ENCODE measurements at places on chromosomes 6 and 20.

DNA sequence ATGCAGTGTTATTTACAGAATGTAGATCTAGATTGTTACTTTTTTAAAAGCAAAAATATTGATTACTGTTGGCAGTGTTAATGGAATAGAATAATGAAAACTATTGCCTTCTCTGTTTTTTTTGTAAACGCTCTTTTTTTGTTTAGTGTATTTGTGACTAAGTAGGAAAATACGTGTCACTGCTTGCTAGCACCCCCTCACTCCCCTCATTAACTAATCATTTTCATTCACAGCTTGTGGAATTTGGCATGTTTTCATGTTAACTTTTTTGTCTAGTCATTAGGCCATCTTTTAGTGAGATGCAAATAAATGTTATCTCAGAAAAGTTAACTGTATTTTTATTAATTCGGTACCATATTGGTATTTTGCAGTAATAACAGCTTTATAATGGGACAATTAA, 29.8 kb downstream of the ADGRG6 start:
- no peaks in the 10 kb centered on the region for H3K4me1 ChIP-seq
- H3K27me3 ChIP-seq, result no peaks in the 10 kb centered on the region
- no peaks in the 10 kb centered on the region for H3K36me3 ChIP-seq
- H3K4me3 ChIP-seq, result no peak overlapping the region

DNA sequence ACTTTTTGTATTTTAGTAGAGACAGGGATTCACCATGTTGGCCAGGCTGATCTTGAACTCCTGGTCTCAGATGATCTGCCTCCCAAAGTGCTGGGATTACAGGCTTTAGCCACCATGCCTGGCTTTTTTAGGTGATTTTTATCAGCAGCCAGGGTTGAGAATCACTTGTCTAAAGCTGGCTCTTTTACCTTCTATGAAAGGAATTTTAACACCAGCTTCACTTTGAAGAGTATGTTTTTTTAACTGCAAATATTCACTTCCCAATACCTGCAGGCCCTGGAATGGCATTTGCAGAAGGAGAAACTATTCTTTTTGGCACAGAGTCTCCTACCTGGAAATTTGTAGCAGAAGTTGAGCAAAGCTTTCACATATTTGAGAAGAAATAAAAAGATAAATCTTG, 63.6 kb upstream of the NAA20 start:
- H3K27me3 ChIP-seq, result no peaks in the 10 kb centered on the region
- no peaks in the 10 kb centered on the region for H3K36me3 ChIP-seq
- no peak overlapping the region for H3K4me3 ChIP-seq
- H3K27ac ChIP-seq, result no peak overlapping the region
- DNase-seq, result no peak

- H3K27ac ChIP-seq, result no peak overlapping the region
- no peak overlapping the region for H3K4me3 ChIP-seq
- no peaks in the 10 kb centered on the region for H3K4me1 ChIP-seq
- H3K36me3 ChIP-seq, result no peaks in the 10 kb centered on the region
These were observed 143.9 kb upstream of the NOX3 start for GRCh38 chr6:155599561-155599960.

DNA sequence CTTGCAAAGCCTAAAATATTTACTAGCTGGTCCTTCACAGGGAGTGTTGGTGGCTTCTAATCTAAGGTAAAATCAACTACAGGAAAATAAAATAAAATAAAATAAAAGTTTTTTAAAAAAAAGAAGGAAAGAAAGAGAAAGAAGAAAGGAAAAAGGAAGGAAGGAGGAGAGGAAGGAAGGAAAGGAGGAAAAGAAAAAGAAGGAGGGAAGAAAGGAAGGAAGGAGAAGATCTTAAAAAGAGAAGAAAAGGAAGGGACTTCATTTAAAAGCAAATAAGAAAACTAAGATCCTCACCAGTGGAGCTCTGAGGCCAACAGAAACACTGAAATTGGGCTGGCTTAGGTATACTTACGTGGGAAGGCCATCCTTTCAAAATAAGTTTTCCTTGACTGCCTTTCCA, 178.4 kb downstream of the TSHZ2 start:
- H3K27ac ChIP-seq, result no peak overlapping the region
- no peaks in the 10 kb centered on the region for H3K36me3 ChIP-seq
- no peak for DNase-seq
- H3K27me3 ChIP-seq, result no peaks in the 10 kb centered on the region
- H3K4me3 ChIP-seq, result no peak overlapping the region
- H3K4me1 ChIP-seq, result peaks cover 7% of the 10 kb centered on the region

- no peak overlapping the region for H3K4me3 ChIP-seq
- peaks cover 63% of the 10 kb centered on the region for H3K4me1 ChIP-seq
- no peak for DNase-seq
- H3K27me3 ChIP-seq, result no peaks in the 10 kb centered on the region
- no peaks in the 10 kb centered on the region for H3K36me3 ChIP-seq
These were observed 13.3 kb downstream of the RALGAPA2 start for GRCh38 chr20:20699144-20699543.

- no peak for DNase-seq
- H3K27ac ChIP-seq, result no peak overlapping the region
- H3K4me1 ChIP-seq, result no peaks in the 10 kb centered on the region
- H3K27me3 ChIP-seq, result no peaks in the 10 kb centered on the region
- H3K4me3 ChIP-seq, result no peak overlapping the region
These were observed 23.8 kb upstream of the DUSP22 start for GRCh38 chr6:268394-268935.

DNA sequence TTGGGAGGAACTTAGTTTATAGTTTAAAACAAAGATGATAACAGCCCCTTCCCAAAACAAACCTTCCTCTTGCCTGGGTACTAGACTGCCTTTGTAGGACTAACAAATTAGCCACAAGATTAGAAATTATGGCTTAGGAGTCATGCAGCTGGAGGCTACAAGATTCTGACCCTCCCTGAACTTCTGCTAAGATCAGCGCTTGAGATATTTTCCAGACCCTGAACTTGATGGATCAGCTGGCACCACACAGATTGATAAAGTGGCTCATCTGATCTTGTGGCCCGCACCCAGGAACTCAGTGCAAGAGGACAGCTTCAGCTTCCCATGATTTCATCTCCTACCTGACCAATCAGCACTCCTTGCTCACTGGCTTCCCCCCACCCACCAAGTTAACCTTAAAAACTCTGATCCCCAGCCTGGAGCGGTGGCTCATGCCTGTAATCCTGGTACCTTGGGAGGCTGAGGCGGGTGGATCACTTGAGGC, 5.9 kb upstream of the SERINC3 start:
- peaks cover 18% of the 10 kb centered on the region for H3K4me1 ChIP-seq
- H3K27me3 ChIP-seq, result peaks cover 5% of the 10 kb centered on the region
- no peak for DNase-seq

GRCh38 chr20:34852298-34852697, 20.4 kb downstream of the GGT7 start:
- H3K27ac ChIP-seq, result no peak overlapping the region
- no peaks in the 10 kb centered on the region for H3K4me1 ChIP-seq
- peaks cover 41% of the 10 kb centered on the region for H3K36me3 ChIP-seq
- H3K27me3 ChIP-seq, result no peaks in the 10 kb centered on the region

GRCh38 chr6:21615504-21615903, 22.0 kb downstream of the SOX4 start:
- no peaks in the 10 kb centered on the region for H3K36me3 ChIP-seq
- H3K4me3 ChIP-seq, result no peak overlapping the region
- no peak for DNase-seq
- no peak overlapping the region for H3K27ac ChIP-seq
- H3K27me3 ChIP-seq, result no peaks in the 10 kb centered on the region
